ENCODE measurements at places on chromosomes 3 and 15. TPM values are rescaled to one million over a fixed set of nuclear protein-coding genes. Genes with fewer than 3 reads are reported as not detected.

The GORASP1 gene
- total RNA-seq: 36.1 TPM

The ACOX2 gene
- total RNA-seq: 0.85 TPM

The RYK gene
- 60.6 TPM for total RNA-seq

The RTP3 gene
- total RNA-seq: not detected

The STRIT1 gene
- total RNA-seq: not detected

The MGA gene
- 62.7 TPM for total RNA-seq

The ZMYND10 gene
- total RNA-seq: 0.61 TPM

The TWF2 gene
- 50.9 TPM for total RNA-seq

All from H9 (cell line).